ENCODE measurements at places on chromosomes 16 and 17.

- DNase-seq: no peak
These were observed 38.0 kb downstream of the AXIN2 start for GRCh38 chr17:65523411-65523810.

GRCh38 chr16:89371968-89372634 lies 118.3 kb downstream of the ANKRD11 start:
- DNase-seq: no peak

GRCh38 chr16:49292413-49292812 lies 10.8 kb upstream of the CBLN1 start:
- no peak for DNase-seq

DNA sequence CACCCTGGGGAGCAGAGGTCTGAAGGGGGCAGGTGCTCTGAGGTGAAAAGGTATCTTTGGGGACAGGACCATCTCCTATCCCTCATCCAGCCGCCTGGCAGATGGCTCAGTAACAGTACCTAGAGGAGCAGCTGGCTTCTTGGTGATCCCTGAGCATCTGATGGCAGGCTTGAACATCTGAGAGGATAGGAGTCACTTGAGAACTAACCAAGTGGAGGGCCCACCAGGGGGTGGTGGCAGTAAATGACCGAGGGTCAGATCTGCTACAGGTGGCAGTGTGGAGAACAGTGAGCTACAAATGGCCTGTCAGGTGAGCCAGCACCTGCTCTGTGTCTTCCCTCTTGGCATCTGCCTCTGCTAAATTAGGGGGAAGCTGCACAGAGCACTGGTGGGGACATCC lies 13.8 kb downstream of the HROB start:
- no peak for DNase-seq

GRCh38 chr17:48997103-48997826 lies at the start of gene IGF2BP1:
Gene IGF2BP1, plus strand, starts transcription at chr17:48997385. Its CDS starts 361 bp downstream, at chr17:48997746.
- no peak for DNase-seq

DNA sequence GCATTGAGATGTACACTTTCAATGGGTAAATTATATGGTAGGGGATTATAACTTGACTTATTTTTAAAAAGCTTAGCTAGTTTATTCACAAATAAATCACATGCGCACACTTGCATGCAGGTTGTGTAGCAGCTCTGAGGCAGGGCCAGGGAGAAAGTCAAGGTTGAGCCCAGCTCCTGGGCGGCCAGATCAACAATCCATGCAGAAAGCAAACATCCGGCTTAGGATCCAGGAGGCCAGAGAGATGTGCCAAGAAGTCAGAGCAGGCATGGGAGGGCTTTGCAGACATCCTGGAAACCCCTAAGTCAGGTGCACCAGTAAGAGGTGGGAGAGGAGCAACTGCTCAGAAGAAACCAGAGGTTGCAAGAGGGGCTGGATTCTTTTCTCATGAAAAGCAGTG lies 186.5 kb downstream of the AXIN2 start:
- no peak for DNase-seq

DNA sequence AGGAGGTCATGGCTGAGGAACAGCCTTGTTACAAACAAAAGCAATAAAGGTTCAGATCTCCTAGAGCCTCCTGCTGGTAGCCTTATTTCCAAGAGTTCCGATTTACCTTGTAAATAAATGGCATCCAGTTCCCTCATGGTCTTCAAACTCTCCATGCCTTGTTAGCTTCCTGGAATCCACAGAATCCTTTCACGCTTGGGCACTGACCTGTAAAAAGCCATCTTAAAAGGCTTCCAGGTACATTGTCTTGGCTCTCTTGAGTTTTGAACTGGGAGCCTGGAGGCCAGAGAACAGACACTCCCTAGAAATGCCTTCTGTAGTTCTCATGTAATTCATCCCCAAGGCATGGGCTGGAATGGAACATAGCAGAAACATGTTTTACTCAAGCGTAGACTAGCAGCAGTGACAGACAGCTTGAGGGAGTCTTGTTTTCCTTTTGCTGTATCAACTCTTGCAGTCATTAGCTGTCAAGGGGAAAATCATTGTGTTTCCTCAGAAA lies 207.9 kb downstream of the SNX29 start:
- DNase-seq: peak; percentile 87

DNA sequence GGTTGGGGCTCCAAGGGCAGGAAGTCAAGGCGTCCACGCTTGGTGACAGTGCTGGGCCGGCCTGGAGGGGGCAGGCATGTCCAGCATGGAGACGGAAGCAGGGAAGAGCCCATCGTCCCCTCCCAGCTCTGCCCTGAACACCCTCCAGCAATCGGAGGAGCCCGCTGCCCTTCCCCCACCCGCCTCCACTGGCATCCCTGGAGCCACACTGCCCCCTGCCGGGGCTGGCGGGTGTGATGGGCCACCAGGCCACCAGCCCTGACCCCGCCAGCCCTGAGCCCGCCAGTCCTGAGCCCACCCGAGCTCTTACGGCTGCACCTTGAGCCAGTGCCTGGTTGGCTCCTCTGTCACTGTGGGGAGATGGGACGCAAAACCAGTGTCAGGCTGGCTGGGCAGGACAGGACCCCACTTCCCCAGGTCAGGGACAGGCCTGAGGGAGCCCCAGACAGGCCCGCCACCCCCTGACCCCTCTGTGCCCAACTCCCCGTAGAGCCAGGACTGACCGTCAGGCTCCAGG lies 4.1 kb upstream of the CDH15 start:
- DNase-seq: peak; percentile 24

DNA sequence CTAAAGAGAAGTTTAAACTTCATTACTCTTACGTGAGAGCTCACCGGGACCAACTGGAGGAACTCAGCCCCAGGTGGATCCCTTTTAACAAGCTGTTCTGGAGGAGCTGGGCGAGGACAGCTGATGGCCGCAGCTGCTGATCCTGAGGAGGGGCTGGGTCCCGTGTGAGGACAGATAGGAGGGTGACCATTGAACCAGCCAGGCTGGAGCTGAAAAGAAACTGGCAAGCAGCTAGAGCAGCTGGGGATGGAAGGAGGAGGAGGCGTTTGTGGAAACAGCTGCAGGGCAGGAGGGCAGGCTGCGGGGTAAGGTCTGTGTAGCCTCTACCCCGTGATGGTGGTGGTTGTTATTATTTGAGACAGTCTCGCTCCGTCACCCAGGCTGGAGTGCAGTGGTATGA lies 119.5 kb downstream of the AATF start:
- DNase-seq: no peak

- DNase-seq: no peak
These were observed 62.5 kb upstream of the TOB1 start for GRCh38 chr17:50928646-50929045.

DNA sequence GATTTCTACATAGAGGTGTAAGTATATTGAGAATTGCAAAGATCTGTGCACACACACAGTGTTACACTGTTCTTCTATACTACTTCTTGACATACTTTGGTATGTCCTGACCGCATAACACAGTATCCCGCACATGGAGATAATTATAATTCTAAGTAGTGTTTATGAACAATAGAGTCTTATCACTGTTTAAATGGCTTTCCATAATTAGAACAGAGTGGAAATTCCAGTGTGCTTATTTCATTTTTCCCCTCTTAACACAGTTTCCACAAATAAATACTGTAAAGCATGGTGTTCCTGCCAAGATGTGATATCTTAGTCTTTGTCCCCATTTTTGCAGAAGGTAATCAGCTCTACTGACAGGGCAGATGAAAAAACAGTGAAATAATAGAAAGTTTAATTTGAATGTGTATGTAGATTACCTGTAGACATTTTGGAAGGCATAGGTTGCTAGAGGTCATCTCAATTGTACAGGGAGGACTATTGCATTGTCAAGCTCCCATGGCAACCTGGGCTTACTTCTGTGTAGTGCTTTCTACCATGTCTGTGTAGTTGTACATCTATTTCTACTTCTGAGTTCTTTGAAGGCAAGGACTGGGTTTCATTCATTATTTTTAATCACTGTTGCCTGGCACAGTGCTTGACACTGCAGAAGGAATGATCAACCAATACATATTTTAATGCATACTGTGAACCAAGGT lies 10.1 kb upstream of the KRT28 start:
- no peak for DNase-seq

DNA sequence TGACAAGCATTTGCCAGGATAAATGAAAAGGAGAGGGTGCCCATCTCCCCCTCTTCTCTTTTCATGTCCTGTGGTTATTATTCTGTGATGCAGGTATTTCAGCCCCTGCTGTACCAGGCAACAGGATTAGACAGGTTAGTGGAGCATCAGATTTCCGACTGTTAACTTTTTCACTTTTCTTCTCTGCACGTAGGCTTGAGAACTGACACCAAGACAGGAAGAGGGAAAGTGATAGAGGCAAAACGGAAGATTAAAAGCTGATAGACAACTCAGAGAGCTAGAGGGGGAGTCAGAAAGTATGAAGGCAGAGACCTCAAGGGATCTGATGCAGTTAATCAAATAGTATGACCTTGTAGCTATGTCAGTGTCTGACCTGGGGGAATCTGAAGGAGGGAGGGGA lies 132.8 kb downstream of the SOX9 start:
- DNase-seq: no peak

- DNase-seq: no peak
These were observed 17.6 kb downstream of the OMG start for GRCh38 chr17:31279401-31279800.

GRCh38 chr16:82625066-82625968 lies 1.5 kb upstream of the CDH13 start:
- DNase-seq: no peak

- no peak for DNase-seq
These were observed 17.5 kb downstream of the EPN2 start for GRCh38 chr17:19254651-19255050.

- DNase-seq: no peak
These were observed 7.9 kb upstream of the TMEM220 start for GRCh38 chr17:10737736-10738135.

All from kidney glomerular epithelial cell (primary cell).